ENCODE measurements at places on chromosomes 7 and 10.

- DNase-seq = no peak
Observed at GRCh38 chr7:17152721-17153120, 145.7 kb upstream of the AHR start.

GRCh38 chr10:8439040-8439439, 384.6 kb downstream of the GATA3 start:
- no peak for DNase-seq

GRCh38 chr7:55245271-55245723, 119.8 kb upstream of the LANCL2 start:
- DNase-seq = no peak

DNA sequence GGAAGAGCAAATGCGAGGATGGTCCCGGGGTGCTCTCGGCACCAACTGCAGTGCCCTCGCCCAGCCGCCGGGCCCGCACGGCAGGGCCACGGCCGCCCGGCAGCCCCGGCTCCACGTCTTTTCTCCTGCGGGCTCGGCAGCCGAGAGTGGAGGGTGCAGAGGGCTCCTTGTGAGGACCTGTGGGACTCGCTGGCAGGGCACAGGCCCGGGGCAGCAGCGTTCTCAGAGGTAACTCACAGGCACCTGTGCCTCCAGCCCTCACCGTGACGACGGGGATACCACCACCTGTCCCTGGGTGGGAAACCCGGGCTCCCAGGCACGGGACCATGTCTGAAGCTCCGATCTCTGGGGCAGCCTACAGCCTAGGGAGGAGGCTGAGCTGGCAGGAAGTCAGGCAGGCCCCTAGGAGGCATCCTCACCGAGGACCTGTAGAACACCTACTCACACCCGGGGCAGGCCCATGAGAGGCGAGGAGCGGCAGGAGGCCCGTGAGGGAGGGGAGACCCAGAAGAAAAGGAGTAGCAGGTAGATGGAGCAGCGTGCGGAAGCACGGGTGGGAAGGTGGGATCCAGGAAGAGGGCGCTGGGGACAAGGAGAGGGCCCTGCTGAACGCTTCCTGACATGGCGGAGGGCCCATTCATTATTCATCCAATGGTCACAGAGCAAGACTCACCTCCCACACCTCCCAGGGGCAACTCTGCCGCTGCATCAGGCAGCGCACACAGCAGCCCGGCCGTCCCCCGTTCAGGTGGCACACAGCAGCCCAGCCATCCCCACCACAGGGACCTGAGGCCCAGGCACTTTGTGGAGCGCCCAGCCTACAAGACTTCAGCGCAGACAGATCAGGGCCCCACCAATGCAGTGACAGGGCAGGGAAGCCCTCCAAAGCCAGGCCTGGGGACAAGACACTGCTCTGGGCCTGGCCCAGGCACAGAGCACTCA, 244.9 kb downstream of the MAD1L1 start:
- no peak for DNase-seq

GRCh38 chr10:62916141-62916603, 100.0 kb upstream of the EGR2 start:
- no peak for DNase-seq

- no peak for DNase-seq
Observed at GRCh38 chr7:121936951-121937623, 64.1 kb downstream of the PTPRZ1 start.

DNA sequence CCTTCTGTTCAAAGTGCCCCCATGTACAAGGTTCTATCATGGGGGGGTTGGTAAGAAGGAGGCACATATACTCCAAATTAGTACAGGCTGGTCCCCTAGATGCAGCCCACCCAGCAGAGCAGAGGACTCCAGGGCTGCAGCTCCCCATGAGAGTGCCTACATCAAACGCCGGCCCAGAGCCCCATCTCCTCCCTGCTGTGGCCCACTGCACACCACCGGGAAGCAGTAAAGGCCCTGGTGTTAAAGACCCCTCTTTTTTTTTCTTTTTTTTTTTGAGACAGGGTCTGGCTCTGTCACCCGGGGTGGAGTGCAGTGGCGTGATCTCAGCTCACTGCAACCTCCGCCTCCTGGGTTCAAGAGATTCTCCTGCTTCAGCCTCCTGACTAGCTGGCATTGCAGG, 47.4 kb downstream of the SH3PXD2A start:
- DNase-seq = no peak

GRCh38 chr7:28017372-28017771, 163.2 kb downstream of the JAZF1 start:
- DNase-seq = no peak

GRCh38 chr10:43259213-43259991, 7.5 kb downstream of the RASGEF1A start:
- DNase-seq = no peak

- no peak for DNase-seq
Observed at GRCh38 chr10:132685101-132685891, 100.7 kb downstream of the NKX6-2 start.

- DNase-seq = no peak
Observed at GRCh38 chr7:138170959-138171703, 94.9 kb downstream of the AKR1D1 start.

GRCh38 chr10:113858541-113858940, 4.1 kb downstream of the NHLRC2 start:
- DNase-seq = no peak

- no peak for DNase-seq
Observed at GRCh38 chr10:50538555-50539398, 85.0 kb downstream of the SGMS1 start.

GRCh38 chr7:98297626-98298286, 16.3 kb downstream of the BRI3 start:
- DNase-seq = no peak

GRCh38 chr7:90401989-90402388, 1.3 kb upstream of the CLDN12 start:
- DNase-seq = no peak
